NB4 (cell line): ENCODE measurements at places on chromosomes 7 and 10.
A peak's percentile ranks its signal among the peaks of the same experiment; 100 is the strongest.

DNA sequence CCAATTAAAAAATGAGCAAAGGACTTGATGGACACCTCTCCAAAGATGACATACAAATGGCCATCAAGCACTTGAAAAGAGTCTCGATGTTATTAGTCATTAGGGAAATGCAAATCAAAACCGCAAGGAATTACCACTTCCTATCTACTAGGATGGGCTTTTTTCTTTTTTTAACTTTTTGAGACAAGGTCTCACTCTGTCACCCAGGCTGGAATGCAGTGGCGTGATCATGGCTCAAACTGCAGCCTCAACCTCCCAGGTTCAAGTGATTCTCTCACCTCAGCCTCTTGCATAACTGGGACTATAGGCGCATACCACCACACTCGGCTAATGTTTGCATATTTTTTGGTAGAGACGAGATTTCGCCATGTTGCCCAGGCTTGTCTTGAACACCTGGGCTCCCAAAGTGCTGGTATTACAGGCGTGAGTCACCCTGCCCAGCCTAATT is 13.6 kb downstream of the NKX1-2 start:
- peak; percentile 60 for DNase-seq

- DNase-seq = no peak
Measured at GRCh38 chr7:123023126-123023525, 27.6 kb upstream of the TAS2R16 start.

DNA sequence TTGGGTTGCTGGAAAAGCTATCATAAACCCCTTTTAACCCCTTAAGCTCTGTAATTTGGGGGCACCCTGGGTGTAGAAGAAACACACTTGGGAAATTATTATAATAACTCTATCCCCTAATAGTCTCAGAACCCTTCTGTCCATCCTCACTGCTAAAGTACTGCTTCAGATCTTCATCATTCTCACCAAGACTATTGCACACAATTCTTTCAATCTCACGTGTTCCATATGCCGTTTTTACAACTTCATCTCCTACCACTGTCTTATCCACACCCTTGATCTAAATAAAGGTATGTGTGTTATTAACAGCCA is 15.8 kb downstream of the ANKRD22 start:
- DNase-seq = no peak

GRCh38 chr10:68239596-68240150 is 7.8 kb upstream of the ATOH7 start:
- no peak for DNase-seq

DNA sequence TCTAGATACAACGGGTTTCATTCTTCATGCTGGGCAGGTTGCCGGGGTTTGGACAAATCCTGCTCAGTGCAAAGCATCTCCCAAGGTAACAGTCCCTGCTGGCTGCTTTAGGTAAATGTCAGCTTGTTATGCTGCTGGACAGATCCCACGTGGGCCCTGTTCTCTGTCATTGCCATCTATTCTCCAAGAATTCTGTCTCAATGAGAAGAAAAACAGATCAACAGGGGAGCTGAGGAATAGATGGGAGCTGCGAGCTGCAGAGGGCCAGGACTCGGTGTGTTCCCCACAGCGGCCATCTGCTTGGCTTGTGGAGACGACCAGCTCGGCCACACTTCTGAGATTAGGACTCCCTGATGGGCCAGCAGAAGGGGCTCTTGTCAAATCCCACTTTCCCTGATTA is 235.2 kb downstream of the DPP6 start:
- DNase-seq = no peak

GRCh38 chr10:131127610-131128009 is 183.9 kb downstream of the TCERG1L start:
- no peak for DNase-seq

DNA sequence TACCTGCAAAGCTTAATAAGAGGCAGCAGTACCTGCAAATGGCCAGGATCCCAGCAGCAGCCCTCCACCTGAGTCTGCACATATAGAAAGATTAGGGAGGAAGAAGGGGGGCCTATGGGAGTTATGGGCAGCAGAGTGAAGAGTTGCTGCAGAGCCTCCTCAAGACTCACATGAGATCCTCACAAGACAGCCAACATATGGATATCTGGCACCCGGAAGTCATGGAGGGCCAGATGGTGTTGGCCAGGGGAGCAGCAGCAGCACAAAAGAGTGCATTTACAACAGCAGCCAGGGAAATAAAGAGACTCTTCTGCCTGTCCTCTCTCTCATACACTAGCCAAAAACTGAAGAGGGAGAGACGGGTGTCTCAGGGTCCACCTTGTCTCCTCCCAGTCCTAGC is 4.0 kb upstream of the TAS2R40 start:
- no peak for DNase-seq

DNA sequence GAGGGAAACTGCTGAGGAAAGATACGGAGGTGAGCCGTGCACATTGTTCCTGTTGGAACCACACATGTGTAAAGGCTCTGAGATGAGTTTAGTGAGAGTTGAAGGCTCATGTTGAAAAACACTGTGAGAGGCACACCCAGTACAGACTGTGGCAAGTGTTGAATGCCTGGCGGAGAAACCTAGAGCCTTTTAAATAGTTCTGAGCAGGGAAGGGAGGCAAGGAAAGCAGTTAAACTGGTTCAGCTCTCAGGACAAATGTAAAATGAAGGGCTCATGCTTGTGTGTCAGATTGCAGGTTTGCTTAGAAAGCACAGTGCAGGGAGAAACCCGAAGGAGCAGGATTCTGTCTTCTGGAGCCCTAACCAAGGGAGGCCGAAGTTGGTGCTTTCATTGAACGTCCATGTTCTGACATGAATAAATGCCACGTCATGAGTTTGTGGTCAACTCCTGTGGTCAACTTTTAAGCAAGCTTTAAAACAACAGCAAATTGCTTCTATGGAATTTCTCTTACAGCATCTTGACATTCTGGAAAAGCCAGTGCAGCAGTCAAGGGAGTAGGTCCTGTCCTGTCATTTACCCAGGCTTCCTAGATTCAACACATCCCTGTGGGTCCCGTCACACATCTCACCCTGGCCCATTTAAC is 650.9 kb upstream of the GALNT17 start:
- peak; percentile 15 for DNase-seq

DNA sequence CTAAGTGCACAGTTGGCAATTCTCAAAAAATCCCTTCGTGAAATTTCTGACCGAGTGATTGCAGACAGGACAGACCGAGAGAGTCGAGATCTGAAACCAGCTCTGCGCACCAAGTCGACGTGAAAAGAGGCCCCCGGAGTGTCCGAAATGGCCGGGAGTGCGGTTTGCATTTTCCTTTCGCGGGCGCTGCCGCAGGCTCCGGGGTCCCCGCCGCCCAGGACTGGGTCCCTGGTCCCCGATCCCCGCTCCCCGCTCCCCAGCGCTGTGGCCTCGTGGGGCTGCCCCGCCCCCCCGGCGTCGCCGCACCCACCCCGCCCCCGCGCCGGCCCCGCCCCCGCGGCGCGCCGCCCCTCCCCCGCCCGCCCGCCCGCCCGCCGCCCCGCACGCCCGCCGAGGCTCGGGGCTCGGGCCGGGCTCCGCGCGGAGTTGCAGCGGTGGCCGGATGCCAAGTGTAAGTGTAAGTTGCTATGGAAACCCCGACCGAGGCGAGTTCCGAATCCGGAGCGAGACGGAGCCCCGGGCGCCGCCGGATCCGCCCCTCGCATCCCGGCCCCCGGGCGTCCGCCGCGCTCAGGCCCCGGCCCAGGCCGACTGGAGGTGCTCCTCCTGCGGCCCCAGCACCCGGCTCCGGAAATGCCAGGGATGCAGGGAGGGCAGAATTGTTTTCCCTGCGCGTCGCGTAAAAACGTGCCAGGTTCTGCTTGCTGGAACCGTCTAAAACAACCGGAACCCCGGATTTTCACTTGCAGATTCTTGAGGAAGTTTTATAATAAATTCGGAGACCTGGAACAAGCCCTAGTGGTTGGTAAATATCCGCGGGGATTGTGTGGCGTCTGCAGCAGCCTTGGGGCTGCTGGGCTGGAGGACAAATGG is 4.6 kb downstream of the BMI1 start:
- peak; percentile 36 for DNase-seq

DNA sequence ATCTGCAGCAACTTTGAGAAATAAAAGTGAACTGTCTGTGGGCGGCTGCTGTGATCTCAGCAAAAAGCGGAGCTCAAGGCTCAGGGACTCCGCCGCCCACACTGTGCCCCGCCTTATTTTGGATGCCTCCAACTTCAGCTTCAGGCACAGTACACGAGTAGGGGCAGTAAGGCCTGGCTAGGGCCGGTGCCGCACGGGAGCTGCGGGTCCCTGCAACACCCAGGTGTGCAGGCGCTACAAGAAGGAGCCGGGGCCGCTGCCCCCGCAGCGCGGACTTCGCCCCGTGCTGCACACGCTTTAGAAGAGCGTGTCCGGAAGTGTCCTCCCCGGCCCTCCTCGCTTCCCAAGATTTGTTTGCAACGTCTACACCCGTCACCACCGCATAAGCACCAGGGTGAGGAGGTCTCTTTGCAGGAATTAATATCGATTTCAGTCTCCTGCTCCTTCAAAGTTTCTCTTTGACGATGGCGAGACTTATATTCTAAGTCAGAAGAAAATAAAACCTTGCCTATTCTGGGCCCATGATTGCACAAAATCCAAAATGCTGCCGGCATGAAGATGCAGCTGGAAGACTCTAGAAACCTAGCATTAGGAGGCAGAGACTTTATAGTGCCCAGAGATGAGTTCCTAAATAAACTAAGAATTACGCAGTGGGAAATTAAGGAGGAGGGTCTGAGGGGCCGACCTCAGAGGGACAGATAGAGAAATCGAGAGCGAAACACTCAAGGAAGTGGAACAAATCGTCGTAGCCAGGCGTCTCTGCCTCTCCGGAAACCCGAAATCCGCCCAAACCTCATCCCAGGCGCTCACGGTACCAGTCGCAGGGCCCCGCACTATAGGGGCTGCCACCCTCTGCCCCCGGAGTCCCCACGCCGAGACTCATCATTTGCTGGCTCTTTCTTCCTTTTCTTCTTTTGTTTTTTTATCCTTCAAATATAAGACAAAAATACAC is 6.4 kb downstream of the VAX1 start:
- no peak for DNase-seq

DNA sequence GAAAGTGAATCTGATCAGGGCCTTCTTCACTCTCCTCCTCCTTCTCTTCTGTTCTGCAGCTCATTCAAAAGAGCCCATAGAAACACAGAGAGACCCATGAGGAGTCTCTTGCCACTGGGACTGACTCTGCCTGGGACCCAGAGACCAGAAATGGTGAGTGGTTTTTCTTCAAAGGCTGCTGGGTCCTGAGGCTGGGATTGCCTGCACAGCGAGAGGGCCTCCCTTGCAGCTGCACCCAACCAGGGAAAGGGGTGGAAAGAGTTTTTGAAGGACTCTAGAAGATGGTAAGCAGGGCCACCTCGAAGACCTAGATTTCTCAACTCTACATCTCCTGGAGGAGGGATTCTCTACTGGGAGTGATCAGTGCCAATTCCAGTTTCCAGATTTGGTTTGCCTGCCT is 15.5 kb upstream of the HOXA13 start:
- no peak for DNase-seq
